Nucleus accumbens (tissue), 56 donors: ENCODE measurements at places on chromosomes 7 and 10.

- no peak for DNase-seq
Measured at GRCh38 chr10:115953968-115954367, 319.0 kb downstream of the GFRA1 start.

DNA sequence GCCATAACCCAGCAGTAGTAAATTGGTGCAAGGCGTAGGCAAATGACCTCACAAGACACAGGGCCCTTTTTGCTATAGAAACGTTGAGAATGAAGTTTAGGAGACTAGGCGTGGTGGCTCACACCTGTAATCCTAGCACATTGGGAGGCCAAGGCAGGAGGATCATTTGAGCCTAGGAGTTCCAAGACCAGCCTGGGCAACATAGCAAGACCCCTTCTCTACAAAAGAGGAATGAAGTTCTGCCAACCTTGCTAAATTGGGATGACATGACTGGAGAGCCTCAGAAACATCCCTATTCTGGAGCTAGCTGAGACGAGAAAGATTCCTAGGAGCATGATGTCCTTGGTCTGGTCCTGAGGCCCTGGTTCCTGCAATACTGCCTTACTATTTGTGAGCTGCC is 20.6 kb downstream of the CDK1 start:
- no peak for DNase-seq

DNA sequence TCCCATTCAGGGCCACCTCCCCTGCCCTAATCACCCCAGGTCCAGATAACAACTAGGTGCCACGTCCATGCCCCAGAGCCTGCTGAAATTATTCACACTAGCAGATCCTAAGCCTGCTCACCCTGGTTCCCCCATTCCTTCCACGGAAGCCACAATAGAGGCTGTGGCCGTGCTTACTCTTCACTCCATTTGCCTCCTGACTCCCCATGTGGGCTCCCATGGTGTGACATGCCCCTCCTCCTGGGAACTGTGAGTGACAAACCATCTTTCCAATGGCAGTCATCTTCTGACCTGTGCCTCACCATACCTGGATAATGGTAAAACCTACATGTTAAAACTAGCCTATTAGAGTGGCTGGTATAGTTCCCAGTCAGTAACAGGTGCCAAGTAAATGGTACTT is 216.2 kb upstream of the PRKCQ start:
- no peak for DNase-seq

DNA sequence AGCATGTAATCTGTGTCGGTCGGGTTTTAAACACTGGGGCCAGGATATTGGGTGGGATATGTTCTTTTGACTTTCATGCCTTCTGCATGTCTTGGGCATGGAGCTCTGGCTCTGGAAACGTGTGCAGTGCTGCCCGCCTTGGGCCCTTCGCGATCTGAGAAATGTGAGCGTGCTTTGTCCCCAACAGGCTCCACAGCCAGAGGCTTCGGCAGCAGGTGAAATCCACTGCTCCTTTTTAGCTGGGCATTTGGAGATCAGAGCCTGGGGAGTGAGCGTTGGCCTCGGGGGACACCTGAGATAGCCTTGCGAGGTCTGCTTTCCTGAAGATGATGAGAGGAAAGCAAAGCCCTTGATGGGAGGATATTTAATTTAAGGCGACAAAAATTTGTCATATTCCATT is 137.8 kb downstream of the ACTR3B start:
- no peak for DNase-seq

DNA sequence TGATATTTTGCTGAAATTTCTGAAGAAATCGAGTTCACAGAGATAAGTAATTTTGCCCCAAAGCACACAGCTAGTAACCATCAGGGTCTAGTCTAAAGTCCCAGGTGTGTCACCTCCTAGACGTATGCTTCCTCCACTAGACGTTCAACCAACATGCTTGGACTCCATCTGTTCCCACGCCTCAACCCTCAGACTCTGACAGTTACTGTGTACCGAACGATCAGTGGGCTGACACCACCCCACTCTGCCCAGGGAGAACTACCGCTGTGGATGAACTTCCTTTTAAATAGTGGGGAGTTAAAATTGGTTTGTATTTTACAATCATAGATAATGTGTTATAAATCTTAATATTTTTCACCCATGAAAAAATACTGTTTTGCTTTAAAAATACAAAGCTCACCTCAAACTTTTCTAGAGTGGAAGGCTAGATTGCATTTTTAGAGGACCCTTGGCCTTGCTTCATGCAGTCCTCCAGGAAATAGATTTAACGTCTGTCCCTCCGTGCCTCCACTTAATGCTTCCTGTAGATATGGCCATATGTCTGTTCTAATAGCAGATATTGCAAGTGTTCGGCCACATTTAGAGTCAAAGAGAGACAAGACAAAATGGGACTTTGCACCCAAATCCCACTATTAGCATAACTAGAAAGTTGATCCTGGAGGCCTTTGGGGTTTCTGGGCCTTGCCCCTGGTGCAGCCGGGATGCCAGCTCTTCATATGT is 91.4 kb upstream of the ZPBP start:
- no peak for DNase-seq

DNA sequence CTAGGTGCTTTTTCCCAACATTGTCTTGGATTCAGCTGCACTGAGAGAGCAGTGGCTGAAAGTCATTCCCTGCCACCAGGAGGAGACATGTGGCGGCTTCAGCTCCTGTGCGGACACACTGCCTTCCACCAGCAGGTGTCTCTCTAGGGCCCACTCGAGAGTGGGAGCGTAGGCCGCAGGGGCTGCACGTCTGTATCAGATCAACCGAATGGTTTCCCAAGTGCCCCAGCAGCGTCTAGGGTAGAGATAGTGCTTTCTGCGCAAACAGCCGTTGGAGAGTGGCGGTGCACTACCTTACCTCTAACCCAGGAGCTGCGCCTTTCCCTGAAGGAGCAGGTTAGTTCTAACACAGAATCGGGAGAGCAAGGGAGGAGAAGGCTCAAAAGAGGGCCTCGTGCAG is 31.7 kb downstream of the PAPOLB start:
- peak; percentile 19 for DNase-seq

GRCh38 chr7:129143724-129144094 is 798 bp upstream of the TSPAN33 start:
- DNase-seq: no peak

GRCh38 chr10:81152656-81153055 is 615.0 kb downstream of the SH2D4B start:
- DNase-seq: no peak

- no peak for DNase-seq
Measured at GRCh38 chr10:78551184-78552005, 517.4 kb upstream of the ZMIZ1 start.

DNA sequence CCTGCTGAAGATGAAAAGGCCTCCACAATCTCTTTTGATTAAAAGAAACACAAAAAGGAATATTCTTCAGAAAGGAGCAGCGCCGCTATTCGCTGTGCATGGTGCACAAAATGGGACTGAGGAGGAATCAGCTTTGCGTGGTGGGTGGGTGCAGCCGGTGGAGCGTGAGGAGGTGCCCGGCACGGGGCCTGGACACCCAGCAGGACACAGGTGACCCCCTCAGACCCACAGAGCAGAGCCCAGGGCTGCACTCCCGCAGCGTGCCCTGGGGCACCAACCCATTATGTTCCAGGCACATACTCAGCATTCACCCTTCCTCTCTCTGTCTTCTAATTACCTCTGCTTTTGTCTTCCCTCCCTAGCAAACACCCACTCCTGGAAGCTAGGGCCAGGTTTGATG is 238.0 kb upstream of the PPP2R2D start:
- DNase-seq: no peak

GRCh38 chr7:87628780-87629569 is 777 bp downstream of the RUNDC3B start:
- DNase-seq: no peak

DNA sequence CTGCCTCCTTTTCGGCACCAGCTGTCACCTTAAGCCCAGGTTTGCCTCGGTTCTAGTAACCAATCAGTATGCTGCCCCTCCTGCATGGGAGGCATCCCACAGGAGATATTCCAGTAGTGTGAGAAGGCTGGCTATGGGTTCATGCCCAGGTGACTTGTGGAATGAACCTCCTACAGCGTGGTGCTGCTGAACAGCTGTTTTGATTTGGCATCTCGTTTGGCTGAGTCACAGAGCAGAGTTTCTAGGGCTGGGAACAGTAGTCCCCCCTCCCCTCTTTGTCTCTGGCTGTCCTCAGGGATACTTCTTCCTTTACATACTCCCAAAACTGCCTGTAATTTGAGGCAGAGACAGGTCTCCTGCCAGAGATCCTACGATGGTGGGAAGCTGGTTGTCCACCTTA is 16.1 kb downstream of the R3HCC1L start:
- no peak for DNase-seq

DNA sequence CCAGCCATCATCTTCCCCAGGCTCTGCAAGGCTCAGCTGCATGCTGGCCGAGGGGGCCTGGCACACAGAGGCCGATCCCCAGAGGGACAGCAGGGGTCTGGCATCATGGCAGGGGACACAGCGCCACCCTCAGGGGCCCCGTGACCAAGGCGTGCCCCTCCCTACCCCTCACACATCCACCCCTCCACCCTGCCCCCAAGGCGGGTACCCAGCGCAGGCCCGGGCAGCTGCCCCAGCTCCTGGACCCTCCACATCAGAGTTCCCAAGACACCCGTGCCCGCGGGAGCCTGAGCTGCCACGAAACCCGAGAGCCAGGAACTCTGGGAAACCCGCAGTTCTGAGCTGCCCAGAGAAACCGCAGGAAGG is 46.5 kb upstream of the TNRC18 start:
- no peak for DNase-seq
